Stimulated activated CD8-positive, alpha-beta memory T cell treated with anti-CD3 and anti-CD28 coated beads, Interleukin-4, amount 100 ng/mL, for 4 hours (primary cell): ENCODE measurements at places on chromosomes 5 and 9.

DNA sequence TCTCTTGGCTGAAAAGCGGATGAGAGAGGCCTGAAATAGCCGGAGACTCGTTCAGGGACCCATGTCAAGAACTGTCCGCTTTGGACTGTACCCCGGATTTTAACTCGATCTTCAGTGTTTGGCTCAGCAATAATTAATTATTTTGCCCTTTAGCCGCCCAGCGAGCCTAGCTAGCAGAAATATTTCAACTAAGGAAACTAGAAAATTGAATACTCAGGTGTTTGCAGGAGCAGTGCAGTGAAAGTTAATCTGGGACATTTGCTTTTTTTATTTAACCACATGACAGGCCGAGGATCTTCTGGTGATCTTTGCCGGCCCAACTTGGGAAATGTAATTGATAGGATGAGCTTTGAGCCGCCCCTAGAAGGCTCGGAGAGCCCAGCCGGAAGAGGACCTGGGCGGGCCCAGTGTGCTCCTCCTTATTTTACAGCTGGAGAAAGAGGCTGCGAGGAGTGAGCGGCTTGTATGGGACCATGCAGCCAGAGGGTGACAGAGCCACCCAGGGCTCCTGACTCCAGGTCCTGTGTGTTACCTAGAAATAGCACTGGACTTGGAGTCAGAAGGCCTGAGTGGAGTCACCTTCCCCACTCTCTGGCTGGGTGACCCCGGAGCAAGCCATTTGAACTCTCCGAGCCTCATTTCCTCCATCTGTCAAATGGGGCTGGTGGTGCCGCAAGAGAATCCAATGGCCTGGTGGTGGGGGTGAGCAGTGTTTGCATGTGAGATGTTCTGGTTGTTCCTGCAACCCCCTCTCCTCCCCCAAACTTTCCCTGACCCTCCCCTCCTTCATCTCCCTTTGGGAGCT is 2.4 kb downstream of the PPARGC1B start:
- no peak for DNase-seq

DNA sequence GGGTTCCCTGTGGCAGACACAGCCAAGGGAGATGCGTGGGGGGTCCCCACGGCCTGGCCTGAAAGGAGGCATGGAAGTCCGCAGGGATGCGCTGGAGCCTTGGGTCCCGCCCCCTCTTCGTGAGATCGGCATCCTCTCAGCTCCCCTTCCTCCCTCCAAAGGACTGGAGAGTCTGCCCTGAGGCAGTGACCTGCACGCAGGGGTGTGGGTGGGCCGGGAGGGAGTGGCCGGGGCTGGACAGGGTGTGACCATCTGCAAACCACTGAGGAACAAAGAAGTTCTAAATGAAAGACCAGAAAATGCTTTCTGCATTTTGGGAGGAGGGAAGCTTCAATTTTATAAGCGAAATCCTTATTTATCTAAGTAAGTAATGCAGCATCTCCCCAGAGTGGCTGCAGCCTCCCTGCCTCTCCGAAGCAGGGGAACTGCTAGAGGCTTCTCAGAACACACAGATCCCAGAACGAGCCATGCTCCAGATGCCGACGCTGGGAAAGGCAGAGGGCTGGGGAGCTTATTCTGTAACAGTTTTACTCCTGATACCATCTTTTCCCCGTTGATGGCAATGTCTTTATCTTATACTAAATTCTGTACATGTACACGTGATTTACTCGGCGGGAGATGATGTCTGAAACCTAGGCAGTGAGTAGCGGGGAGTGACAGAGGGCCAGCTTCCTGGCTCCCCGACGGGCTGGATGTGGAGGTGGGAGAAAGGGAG is 221.7 kb downstream of the FANCC start:
- DNase-seq, result no peak

- no peak for DNase-seq
Measured at GRCh38 chr5:111960476-111961215, 203.7 kb upstream of the NREP start.

GRCh38 chr5:82376307-82376706 is 98.2 kb upstream of the RPS23 start:
- DNase-seq, result no peak

DNA sequence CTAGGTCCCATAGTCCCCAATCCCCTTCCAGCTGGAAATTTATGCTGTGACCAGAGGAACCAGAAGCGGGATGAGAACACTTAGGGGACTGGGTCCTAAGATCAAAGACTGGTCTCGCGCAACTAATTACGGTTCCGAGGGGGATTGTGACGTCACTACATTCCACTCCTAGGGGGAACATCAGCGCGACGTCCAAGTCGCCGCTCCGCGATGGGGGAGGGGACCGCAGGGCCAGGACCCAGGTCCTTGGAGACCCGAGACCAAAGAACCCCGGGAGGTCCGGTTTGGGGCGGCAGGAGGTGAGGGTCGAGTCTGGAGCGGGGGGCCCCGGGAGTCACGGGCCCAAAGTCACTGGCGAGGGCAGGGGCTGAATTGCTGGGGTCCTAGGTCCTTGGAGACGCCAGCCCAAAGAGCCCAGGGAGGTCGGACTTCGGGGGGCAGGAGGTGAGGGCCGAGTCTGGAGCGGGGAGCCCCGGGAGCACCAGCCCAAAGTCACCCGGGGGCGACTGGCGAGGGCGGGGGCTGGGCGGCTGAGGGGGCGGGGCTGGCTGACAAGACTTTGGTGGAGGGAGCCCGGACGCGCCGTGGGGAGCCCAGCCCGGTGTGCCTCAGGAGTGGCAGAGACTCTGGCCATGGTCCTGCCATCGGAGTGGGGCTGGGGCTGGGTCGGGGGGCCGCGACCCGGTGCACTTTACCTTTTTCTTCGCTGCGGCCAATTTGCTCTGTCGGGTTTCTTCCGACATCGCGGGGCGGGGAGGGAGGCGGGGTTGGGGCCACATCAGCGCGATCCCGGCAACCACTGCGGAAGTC is at the start of gene GOLGA2:
Gene GOLGA2 (minus strand): TSS at position 810 of the 810 bp plus-strand sequence. CDS start 31 bp downstream, at position 779.
- DNase-seq, result no peak

GRCh38 chr5:115366223-115366622 is 69.8 kb upstream of the CCDC112 start:
- no peak for DNase-seq

- DNase-seq, result no peak
Measured at GRCh38 chr5:95565280-95565920, 10.5 kb downstream of the ARSK start.
